ENCODE measurements at places on chromosomes 16 and 17. TPM values are rescaled to one million over a fixed set of nuclear protein-coding genes. Genes with fewer than 3 reads are reported as not detected.

The HOXB6 gene
- total RNA-seq: 8.9 TPM

DNA sequence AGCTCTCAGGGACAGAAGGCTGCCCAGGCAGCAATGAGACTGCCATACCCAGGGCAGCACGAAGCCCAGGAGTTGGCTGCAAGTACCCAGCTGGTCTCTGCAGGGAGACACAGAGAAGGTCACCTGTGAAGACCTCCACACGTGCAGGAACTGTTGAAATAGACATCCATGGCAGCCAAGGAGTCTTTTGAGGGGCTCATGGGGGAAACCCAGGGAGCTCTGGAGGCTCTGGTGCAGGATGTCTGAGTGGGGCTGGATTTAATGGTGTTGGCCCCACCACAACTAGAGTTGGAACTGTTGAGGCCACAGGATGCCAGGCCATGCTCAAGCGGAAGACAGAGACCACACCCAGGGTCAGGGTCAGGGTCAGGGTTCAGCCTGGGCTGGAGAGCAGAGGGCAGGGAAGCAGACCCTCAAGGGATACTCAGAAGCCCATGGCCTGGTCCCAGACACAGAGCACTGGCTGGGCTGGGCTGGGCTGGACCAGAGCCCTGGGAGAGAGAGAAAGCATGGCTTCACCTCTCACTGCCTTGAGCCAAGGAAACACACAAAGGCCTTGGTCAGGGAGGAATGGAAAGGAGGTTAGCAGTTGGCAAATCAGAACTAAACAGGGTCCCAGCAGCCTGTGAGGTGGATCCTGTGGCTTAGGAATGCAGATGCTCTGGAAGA lies 21.4 kb downstream of the PITPNM3 start:
- DNase-seq: peak; percentile 64

The TBC1D3H gene
- total RNA-seq: not detected

DNA sequence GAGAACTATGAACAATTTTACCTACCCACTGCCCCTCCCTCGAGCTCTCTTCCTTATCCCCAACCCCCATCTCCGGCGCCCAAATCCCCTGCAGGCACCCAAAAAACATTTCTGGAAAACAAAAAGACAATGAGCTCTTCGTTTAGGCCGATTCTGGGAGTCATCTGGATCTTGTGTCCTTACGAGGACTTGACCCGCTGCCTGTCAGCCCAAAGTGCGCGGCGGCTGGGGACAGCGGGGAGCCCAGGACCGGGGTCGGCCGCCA lies 524 bp downstream of the STRADA start:
- no peak for DNase-seq
